ENCODE measurements at places on chromosomes 12 and 14.

DNA sequence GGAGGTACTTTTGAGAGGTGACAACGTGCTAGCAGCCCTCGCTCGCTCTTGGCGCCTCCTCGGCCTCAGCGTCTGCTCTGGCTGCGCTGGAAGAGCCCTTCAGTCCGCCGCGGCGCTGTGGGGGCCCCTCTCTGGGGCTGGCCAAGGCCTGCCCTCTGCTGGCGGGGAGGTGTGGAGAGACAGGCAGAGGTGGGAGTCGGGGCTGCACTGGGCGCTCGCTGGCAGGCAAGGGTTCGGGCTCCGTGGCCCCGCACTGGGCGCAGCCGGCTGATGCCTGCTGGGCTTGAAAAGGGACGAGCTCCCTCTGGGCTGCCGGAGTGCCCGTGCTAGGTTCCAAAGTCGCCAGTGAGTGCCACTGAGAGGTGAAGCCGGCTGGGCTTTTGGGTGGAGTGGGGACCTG, 580.0 kb downstream of the DIO2 start:
- no peak for DNase-seq

GRCh38 chr12:52050116-52050757, 1.0 kb upstream of the NR4A1 start:
- DNase-seq, result no peak

DNA sequence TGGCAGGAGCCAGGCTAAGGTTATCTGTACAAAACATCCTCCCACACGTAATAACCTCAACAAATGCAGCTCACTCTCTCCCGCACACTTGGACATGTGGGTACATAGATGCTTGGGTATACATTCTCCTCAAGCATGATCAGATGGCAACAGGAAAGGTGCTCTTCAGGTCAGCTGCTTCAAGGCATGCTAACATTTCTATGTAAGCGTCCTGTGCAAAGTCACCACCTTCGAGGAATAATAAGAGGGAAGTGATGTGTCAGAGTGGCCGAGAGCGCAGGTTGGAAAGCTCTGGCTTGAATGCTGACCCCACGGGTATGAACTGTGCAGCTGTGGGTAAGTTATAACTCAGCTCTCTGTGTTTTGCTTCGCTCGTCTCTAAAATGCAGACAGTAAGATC, 24.2 kb upstream of the SLC6A12 start:
- no peak for DNase-seq

GRCh38 chr14:54567224-54567638, 303 bp downstream of the SAMD4A start:
- DNase-seq, result no peak

DNA sequence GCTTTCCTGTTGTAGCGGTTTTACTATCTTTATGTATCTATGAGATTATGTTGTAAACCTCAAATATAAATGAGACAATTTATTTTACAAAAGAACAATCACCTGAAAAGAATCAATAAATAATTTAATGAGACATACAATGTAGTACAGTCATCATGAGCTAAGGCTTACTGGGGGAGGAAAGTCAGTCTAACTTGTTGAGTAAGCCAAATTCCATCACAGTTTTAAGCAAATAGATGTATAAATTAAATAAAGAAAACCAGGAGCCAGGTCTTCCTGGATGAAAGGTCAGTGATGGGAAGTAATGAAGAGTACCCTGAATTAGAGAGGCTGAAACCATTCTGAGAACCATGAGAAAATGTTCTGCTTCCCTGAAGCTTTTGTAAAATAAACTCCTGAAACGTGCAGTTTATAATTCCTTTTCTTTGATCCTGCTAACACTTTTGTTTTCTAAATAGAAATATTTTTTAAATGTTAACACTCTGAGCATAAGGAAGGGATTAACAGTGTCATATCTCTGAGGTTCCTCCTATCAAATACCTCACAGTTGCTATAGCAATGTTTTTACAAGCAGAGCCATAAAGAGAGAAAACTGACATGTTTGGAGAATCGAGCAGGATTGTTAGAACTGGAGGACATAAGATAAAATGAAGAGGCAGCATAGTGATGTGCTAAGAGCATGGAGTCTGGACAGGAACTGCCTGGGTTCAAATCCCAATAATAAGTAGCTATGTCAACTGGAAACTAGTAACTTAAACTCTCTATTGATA, 444.9 kb upstream of the FOXG1 start:
- no peak for DNase-seq

GRCh38 chr14:94787655-94788054, 17.7 kb upstream of the GSC start:
- DNase-seq, result no peak

DNA sequence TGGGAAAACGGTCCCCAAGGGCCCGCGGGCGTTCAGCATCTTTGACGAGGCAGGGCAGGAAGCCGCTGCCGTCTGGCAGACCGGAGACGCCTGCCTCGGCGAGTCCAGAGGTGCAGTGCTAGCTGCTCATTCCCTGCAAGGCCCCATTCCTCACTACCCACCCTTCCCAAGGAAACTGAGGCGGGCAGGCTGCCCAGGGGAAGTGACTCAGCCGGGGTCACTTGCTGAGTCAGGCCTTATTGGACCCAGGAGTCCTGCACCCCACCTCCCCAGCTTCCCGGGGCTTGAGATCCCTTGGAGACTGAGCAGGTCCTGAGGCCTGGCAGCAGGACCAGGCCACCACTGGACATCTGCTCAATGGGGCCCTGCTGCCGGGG, 3.7 kb downstream of the SH2B3 start:
- no peak for DNase-seq

GRCh38 chr14:105006831-105007592, 13.9 kb downstream of the CDCA4 start:
- no peak for DNase-seq

- DNase-seq, result no peak
Observed at GRCh38 chr14:106489112-106489881, 962.9 kb downstream of the TMEM121 start.

DNA sequence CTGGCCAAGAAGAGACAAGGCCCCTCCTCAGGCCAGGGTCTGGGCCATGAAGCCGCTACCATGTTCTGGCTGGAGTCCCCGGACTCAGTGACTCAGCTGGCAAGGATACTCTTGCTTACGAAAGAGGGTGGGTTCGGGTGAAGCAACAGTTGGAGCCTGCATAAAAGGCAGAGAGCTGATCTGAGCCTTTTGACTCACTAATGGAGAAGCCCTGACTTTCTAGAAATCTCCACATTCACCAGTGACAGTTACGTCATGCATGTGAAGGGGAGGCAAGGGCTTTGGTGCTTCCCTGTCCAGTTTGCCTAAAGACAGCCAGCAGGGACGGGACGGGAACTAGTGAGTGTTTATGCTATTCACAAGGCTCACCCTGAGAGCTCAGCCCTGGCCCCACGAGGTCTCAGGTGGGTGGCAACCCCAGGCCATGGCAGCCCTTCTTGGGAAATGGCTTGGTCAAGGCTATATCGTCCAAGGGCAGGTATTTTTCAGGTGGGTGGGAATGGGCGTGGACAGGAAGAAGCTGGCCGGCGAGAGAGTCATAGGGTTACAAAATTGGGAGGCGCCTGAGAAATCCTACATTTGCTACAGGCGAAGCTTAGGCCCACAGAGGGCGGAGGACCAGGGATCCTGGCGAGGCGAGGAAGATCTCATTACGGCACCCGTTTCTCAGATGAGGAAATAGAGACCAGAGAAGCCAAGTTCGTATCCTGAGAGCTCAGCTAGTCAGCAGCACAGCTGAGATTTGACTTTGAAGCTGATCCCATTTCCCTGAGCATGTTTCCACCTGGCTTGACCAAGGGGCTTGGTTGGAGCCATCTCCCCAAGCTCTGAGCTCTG, 314.6 kb downstream of the BCL11B start:
- DNase-seq, result no peak

GRCh38 chr12:3973973-3974644, 100.9 kb upstream of the PARP11 start:
- DNase-seq, result no peak

DNA sequence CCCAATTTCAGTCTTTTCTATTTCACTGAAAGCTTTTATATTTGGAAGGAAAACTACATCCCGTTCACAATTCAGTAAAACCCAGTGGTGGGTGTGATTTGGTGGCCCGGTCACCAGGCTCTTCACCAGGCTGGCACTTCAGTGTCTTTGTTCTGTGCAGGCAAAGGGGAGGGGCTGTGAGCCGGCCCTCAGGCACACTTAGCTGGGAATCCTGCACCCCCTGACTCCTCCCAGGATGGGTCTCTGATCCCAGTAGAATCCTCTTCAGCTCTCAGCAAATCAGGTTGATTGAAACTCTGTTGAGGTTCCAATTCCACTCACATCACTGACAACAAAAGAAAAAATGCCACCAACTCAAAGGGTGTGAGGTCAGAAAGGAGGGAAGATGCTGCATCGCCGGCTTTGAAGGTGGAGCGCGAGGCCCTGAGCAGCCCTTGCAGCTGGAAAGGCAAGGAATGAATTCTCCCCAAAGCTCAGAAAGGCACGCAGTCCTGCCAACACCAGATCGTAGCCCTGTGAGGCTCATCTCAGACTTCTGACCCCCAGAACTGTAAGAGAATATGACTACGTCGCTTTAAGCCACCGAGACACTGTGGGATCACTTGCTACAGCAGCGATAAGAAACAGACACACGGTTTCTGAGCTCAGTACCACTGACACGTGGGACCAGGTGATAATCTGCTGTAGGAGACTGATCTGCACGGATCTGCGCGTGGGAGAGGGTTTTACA, 166.6 kb downstream of the PIWIL1 start:
- DNase-seq, result no peak
